ENCODE measurements at places on chromosomes 12 and 14. TPM values are rescaled to one million over a fixed set of nuclear protein-coding genes. Genes with fewer than 3 reads are reported as not detected.

KLHDC1 gene
- 0.26 TPM for total RNA-seq

PNP gene
- total RNA-seq: 148 TPM

FGF23 gene
- not detected for total RNA-seq

SYNDIG1L gene
- not detected for total RNA-seq

GPR68 gene
- total RNA-seq: 0.21 TPM

PRKD1 gene
- total RNA-seq: 2.5 TPM

AKAP3 gene
- total RNA-seq: 1.2 TPM

KRT2 gene
- total RNA-seq: not detected

ART4 gene
- total RNA-seq: not detected

VWF gene
- 0.28 TPM for total RNA-seq

CRIP1 gene
- 1,412 TPM for total RNA-seq

C14orf39 gene
- not detected for total RNA-seq

ACSM4 gene
- total RNA-seq: not detected

Measured in A549 treated with ZK216348 at 1 μM for 4 hours (cell line).